Retinal pigment epithelial cell (primary cell): ENCODE measurements at places on chromosomes 6 and 20.

- DNase-seq = no peak
These were observed at the start of gene HLA-G for GRCh38 chr6:29827579-29828470. TSS of gene HLA-G (plus strand) at chr6:29827825. CDS start at chr6:29827845, 20 bp downstream.

- DNase-seq = no peak
These were observed 85.5 kb downstream of the RNF182 start for GRCh38 chr6:14010275-14010674.

DNA sequence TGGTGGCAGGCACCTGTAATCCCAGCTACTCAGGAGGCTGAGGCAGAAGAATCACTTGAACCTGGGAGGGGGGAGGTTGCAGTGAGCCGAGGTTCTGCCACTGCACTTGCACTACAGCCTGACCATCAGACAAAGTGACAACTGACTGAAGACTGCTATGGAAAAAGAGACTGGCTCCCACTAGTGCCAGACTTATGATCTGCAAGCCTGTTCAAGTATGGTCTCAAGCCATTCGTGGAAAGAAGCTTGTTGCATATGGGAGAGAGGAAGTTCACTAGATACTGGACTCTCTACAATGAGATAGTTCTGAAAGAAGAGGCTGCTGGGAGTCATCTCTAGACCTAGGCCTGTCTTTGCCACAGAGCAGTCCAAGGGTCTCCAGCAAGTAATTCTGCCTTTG is 26.7 kb downstream of the MDN1 start:
- no peak for DNase-seq

DNA sequence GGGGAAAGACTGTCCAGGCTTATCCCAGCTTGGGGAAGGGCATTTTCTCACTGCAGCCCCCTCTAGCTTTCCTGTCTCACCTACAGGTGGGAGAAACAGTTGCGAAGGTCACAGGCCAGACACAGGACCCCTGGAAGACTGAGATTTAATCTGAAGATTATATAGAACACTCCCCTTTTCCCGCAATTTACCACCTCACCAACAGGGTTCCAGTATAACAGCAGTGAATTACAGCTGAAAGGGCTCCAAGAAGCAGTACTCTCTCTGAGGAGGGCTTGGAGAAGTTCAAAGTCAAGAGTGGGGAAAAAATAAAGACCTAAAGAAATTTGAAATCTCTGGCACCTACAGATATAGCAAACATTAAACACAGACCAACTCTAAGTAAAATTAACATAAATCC is 111.9 kb downstream of the ANKRD60 start:
- DNase-seq = no peak

GRCh38 chr6:121482004-121482693 is 46.7 kb downstream of the GJA1 start:
- DNase-seq = no peak

GRCh38 chr6:34231566-34232336 is 4.9 kb upstream of the HMGA1 start:
- no peak for DNase-seq

DNA sequence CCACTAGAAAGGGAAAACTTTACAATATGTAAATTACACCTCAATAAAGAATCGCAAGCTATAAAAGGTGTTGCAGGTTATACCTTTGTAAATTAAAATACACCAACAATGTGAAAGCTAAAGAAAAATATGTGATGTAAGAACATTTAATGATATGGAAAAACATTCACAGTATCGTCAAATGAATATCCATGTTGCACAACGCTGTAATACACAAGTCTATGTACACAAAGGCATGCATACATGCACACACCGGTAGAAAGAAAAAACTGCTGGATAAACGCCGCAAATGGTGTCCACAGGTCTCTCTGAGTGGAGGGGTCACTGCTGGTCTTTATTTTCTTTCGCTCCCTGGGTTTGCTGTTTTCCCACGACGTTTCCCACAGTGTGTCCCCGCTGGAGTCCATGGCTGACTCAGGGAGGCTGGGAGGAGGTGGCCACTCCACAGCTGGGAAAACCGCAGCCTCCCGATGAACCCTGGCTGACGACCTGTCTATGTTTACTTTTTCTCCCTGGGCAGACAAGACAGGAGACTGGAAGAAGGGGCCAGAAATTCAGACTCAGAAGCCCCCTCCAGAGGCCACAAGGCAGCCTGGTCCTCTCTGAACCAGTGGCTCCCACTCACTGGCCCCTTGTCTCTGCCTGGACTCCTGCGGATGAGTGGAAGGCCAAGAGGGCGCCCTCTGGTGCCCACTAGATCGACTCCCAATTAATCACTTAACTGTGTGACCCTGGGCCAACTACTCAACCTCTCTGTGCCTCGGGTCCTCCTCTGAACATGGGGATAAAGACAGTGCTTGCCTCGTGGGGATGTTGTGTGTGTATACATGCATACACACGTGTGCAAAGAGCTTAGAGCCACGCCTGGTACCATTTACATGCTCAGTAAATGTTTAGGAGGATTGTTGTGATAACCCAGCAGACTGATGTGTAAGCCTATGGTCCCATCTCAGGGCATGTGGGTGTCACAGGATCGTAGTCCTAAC is 12.8 kb upstream of the BPI start:
- no peak for DNase-seq

DNA sequence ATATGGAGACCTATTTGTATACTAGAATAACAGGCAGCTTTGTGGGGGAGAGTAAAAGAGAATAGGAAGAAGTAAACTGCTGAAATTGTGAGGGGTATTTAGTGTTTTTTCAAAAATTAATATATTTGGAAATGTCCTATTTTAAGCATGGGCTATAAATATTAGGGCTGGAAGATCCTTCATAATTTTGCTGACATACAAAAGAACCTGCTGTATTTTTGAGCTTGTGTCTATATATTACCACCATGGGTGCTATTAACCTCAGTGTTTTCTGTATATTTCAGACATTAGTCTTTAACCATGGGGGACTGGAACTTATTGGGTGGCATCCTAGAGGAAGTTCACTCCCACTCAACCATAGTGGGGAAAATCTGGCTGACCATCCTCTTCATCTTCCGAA is at the start of gene GJA10:
GJA10 (plus strand) TSS at position 301 of the 400 bp plus-strand sequence; CDS start at position 301, 0 bp downstream.
- no peak for DNase-seq

GRCh38 chr6:30480536-30481156 is 8.7 kb upstream of the HLA-E start:
- DNase-seq = no peak

DNA sequence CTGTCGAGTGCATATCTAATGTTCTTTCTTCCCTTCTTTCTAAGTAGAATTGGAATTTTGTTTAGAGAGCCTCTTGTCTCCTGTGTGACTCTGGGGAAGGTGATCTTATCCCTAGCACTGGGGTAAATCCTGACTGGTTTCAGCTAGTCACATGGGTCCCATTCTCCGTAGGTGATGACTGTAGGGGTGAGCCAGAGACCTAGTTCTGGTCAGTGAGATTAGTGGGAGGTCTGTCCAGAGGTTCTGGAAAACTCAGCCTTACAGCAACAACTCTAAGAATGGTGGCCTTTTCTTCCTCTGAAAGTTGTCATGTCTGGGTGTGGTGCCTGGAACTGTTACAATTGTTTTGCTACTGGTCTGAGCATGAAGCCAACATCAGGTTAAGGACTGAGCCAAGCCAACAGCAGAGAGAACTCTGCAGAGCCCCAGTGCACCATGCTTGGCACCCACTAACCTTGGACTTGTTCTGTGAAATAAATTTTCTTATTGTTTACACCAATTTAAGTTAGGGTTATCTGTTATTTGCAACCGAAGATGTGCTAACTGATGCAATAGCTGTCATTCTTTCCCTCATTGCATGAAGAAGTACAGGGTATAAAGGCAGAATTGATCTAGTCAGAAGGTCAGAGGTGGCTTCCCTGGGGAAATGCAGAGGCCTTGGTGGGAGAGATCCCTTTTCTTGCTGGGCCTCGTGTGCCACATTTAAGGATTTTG is 56.8 kb upstream of the TULP4 start:
- no peak for DNase-seq

- no peak for DNase-seq
These were observed 256.8 kb upstream of the PMEPA1 start for GRCh38 chr20:57966620-57967019.

GRCh38 chr6:16783952-16784565 is 22.8 kb upstream of the ATXN1 start:
- DNase-seq = no peak

- DNase-seq = no peak
These were observed 9.7 kb downstream of the PDE7B start for GRCh38 chr6:135861189-135861588.

GRCh38 chr20:22815603-22816315 is 219.4 kb upstream of the SSTR4 start:
- DNase-seq = no peak

GRCh38 chr20:54485631-54486030 is 10.2 kb downstream of the DOK5 start:
- no peak for DNase-seq

DNA sequence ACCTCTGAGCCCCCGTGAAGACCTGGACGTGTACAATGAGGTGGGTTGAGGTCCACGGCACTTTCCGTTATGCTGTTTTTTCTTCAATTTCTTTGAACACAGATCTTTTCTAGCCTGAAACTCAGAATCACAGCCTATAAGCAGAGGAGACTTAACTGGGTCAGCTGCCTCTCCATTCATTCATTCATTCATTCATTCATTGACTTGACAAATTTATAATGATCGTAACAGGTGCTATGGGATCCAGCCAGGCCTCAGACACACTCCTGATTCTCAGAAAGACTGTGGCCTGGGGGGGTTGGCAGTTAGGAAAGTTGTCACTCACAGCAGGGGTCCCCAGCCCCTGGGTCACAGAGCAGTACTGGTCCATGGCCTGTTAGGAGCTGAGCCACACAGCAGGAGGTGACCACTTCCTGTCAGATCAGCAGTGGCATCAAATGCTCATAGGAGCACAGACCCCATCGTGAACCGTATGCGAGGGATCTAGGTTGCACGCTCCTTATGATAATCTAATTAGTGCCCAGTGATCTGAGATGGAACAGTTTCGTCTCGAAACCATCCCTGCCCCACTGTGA is 38.6 kb upstream of the IRF4 start:
- no peak for DNase-seq

DNA sequence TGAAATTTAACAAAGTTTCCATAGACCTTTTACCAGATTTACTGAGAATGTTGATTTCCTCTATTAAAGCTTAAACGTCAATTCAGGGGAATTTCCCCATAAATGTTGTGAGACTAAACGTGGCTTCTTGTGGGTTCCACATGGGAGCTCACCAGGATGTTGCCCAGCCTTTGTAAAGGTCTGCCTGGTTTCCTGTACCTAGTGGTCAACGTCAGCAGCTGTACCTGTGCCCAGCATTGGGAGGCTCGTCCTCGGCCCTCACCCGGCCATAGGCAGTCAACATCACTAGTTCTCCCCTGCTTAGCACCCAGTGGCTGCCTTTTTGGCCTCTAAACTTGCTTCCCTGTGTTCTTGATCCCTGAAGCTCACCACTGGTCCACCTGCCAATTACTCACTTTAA is 22.1 kb upstream of the CD83 start:
- no peak for DNase-seq

GRCh38 chr6:141445928-141446628 is 686.6 kb upstream of the GJE1 start:
- DNase-seq = no peak

GRCh38 chr6:137977206-137977605 is 110.1 kb downstream of the TNFAIP3 start:
- DNase-seq = no peak

- no peak for DNase-seq
These were observed 311.2 kb upstream of the OPRM1 start for GRCh38 chr6:153727885-153728284.

- no peak for DNase-seq
These were observed 140.8 kb downstream of the ZFAND3 start for GRCh38 chr6:37960139-37960935.

- no peak for DNase-seq
These were observed 272.5 kb upstream of the CDYL start for GRCh38 chr6:4503700-4504099.

GRCh38 chr20:58360936-58361335 is 28.1 kb upstream of the VAPB start:
- no peak for DNase-seq

DNA sequence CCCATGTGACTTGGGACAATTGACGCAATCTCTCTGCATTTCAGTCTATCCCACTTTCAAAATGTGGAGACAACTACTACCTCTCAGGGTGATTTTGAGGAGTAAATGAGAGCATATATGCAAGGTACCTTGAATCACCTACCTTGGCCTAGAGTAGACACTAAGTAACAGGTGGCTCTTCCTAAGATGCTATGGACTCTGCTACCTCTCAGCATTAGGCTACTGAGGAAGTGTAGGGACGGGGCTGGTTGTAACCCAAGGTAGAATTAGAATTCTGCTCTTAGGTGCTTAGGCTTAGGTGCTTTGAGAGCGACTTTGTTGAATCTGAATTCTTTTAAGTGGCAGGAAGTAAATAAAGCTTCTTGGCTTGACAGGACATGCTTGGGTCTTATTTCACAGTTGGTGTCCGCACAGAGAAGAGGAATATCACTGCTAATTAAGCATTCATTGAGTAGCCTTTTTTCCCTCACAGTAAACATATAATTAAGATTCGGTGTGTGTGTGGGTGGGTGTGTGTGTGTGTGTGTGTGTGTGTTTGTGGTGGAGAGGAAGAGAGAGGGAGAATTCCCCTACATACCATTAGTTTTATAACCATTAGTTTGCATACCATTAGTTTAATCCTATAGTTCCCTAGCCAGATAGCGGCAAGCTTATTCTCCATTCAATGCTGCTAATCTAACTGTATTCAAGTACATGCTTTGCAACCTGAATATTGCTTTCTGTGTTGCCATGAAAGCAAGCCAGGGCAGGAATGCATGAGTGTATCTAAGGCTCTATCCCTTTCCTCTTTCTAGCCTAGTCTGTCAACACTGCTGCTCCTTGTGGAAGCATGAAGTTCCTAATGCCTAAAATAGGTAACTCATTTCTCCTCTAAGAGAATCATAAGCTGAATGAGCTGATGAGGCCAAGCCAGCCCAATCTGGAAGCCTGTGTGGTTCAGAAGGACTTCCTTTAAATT is 112.5 kb downstream of the IPCEF1 start:
- peak; percentile 51 for DNase-seq

- DNase-seq = no peak
These were observed 24.6 kb upstream of the ID4 start for GRCh38 chr6:19812512-19813119.

DNA sequence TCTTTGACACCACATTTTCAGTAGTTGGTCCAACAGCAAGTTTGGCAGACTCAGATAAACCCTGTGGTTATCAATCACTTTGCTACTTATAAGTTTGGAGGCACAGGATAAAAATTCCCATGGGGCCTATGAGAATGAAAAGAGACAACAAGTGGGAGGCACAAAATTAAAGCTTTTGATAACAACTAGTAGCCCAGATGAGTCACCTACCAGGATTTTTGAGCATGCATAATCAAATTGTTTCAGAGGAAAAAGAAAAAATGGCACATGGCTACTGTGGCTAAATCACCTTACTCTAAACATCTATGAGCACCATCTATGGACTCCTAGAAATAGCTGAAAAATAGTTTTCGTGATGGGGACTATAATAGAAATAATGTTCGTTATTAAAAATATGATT is 40.8 kb upstream of the BMP5 start:
- DNase-seq = peak; percentile 31

DNA sequence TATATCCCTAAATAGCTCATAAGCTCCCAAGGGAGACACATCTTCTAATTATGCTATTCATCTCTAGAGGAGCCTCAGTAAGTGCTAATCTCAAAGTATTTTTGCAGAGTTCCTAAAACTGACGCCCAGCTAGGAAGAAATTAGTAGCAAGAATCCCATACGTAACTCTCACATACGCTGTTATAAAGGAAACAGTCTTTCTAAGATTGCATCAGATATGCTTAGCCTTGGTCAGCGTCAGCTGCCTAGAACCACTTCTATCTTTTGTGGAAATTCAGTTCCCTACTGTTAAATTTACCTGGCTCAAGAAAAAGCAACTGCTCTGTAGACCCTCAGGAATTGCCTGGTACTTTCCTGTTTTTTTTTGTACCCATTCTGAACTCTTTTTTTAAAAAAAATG is 13.6 kb downstream of the RIPOR2 start:
- no peak for DNase-seq
